ENCODE measurements at places on chromosomes 5 and 9.

GRCh38 chr9:88571419-88571818 lies 36.4 kb downstream of the NXNL2 start:
- DNase-seq, result no peak

DNA sequence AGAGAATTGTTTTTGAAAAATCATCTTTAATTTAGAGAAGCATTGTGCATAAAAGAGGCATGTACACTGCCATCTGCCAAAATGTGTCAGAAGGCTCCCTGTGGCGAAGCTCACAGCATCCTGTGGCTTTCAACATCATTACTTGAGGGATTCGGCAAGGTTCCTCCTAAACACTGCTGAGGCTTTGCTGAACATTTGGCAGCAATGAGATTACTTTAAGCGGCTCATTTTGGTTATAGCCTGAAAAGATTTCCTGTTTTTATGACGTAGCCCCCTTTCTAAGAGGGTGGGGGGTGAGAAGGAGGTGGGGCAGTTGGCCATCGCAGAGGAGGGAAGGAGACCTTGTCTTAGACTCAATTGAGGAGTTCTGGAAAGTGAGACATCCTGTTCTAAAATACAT lies 469.4 kb downstream of the RASEF start:
- DNase-seq, result peak; percentile 1

DNA sequence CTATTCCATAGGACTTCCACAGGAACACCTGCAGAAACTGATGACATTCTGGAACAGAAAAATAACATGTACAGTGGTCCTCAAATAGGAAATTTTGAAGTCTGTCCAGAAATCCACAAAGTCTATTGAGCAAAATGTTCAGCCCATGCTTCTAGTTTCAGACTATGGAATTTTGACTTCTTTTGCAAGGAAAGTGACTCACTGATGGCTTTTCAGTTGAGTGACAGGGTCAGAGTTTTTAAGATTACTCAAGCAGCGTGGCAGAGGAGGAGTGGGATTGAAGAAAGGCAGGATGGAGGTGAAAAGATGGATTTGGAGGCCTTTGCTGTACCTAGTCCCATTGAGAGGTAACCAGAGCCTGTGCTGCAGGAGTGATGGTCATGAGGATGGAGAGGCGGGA lies 151.5 kb downstream of the GOLPH3 start:
- no peak for DNase-seq

- peak; percentile 96 for DNase-seq
Observed at GRCh38 chr5:145660897-145661640, 174.1 kb downstream of the PRELID2 start.

DNA sequence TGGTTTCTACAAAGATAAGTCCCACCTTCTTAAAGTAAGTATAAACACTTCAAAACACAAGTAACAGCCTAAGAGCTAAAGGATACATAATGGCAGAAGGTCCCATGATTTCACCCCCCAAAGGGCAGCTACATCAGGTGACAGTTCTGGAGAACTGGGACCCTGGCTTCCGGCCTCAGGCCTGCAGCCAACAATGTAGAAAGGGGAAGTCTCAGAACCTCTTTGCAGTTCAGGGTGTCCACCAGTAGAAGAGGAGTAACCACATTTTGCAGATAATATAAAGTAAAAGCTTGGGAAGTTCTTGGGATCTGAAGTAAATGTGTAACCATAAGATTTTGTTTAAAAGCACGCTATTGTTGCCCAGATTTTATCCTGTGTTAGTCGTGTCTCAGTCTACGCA lies 267.4 kb upstream of the VLDLR start:
- no peak for DNase-seq

- no peak for DNase-seq
Observed at GRCh38 chr5:146920351-146920881, 41.9 kb upstream of the PPP2R2B start.

- no peak for DNase-seq
Observed at GRCh38 chr9:15592317-15592716, 39.5 kb downstream of the CCDC171 start.

DNA sequence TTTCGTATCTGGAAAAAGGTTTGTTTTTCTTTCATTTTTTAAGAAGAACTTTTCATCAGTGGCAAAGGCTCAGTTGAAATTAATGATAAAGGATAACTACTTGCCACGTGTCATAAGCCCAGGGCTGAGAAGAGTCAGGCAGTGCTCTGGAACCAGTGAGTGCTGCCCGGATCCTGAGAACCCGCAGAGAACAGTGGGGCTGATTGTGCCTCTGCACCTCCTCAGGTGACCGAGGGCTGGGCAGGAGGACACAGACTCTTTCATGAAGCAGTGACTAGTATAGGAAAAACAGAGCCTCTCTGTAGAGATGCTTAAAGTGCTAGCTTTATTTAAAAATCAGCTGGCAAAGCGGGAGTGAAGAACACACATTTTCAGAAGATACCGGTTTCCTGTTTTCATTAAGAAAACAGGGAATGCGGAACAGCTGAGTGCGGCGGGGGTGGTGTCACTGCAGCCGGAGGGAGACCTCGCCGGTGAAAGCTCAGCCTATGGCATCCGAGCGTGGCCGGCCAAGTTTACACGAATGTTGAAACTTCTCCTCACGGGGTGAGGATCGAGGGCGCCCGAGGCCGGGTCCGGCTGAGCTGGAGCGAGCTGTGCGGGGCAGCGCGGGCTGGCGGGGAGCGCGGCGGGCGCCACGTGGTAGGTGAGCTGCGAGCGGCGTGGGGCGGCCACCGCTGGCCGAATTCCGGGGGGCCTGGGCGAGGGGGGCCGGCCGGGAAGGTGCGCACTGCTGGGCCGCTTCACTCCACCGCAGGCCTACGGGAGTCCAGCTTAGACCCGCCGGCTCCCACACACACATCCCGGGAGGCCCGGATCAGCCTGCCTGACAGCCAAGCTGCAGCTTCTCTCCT lies 134.7 kb upstream of the DMRT1 start:
- no peak for DNase-seq

- DNase-seq, result no peak
Observed at GRCh38 chr5:180642181-180642775, 7.1 kb downstream of the FLT4 start.

DNA sequence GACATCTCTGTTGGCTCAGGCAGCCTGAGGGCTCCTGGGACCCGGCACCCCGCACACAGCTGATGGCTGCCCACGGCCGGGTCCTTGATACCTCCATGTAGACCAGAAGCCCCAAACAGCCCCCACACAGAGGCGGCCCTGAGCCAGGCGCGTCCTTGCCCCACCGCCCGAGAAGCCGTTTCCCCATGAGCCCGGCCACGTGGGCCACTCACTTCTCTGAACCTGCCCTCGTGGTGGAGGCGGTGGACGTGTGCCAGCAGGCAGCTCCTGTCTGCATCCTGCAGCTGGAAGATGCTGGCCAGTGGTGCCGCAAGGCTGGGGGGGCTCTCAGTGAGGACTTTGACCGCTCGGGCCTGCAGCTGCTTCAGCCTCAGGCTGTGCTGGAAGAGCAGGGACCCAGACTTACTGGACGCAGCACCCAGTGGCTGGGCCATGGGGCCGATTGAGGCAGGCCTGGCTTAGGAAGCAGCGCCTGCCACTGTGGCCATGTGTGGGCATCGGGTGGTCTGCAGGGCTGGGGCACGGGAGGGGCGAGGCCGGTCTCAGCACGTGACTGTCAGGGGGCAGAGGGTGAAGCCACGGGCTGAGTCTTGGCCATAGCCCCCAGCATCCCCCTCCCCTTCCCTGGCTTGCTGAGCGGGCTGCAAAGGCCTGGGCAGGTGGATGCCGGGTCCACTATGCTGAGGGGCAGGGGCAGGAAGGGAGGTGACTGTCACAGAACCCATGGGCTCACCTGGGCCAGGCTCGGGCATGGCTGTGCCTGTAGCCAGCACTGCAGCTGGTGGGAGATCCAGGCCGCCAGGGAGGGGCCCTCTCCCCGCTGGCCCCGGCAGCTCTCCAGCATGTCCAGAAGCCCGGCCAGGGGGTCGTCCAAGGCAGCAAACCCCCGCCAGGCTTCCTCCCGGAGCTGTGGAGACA lies 50.0 kb downstream of the EXD3 start:
- no peak for DNase-seq

DNA sequence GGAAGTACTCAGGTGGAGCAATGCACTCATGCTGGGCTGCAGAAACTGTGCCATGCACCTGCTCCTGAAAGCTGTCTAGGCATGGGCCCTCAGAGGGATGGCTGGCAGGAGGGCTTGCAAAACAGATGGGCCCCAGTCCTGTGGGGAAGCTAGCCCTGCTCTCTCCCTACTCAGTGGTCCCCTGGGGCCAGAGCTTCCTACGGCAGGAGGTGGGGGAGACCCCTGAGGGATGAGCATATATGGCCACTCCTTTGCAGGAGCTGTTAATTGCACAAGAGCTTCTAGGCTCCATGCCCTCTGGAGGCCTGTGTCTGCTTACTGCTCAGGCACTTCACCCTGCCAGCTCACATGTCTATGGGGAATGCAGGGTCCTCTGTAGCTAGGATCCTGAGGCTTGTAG lies 545.3 kb upstream of the PTPRD start:
- no peak for DNase-seq

DNA sequence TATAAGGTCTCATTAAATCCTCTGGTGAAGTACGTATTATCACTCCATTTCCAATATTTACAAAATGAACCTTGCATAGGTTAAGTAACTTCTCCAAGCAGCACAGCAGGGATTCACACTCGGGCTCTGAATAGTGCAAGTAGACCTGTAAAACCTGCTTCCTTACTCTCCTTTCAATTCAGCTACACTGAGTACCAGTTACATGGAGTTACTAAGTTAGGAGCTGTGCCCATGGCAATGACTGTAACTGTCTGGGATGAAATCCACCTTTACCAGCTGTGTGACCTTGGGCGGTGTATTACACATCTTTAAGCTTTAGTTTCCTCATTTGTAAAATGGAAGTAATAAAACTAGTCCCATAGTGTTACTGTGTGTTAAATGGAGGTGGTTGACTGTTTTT lies 15.9 kb upstream of the MOB3B start:
- no peak for DNase-seq

- DNase-seq, result no peak
Observed at GRCh38 chr5:152523964-152524363, 118.9 kb upstream of the NMUR2 start.

- no peak for DNase-seq
Observed at GRCh38 chr5:72556351-72557166, 49.3 kb upstream of the ZNF366 start.

DNA sequence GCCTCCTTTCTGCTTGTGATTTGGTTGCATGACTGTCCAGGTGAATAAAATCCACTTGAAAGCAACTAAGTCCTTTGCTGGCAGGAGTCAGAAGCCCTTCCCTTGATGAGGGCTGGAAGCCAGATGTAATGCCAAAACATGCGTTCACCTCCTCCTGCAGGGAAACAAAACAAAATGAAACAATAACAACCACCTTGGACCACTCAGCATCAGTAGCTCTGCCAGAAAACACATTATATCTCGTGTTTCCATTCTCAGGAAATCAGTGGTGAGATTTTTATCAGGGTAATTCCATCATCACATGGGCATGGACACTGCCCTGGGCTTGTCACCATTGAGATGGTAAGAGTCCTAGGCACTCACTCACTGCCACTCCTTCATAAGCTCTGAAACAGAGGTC lies 350.3 kb upstream of the ACTBL2 start:
- DNase-seq, result no peak

DNA sequence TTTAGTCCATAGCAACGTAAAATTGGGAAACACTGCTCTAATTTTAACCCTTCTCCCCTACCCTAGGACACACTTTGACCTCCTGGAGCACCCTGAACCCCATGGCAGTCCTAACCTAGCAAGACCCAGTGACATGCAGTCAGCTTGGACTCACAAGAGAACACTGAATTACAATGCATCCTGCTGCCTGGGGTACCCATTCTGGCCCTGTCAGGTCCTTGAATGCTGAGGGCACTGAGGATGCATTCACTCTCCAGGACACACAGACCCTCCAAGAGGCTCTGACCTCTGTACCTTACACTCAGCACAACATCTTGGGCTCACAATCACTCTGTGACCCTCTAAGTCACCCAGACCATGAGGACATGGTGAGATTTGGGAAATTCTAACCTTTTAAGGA lies 1.8 kb upstream of the PROP1 start:
- DNase-seq, result no peak

DNA sequence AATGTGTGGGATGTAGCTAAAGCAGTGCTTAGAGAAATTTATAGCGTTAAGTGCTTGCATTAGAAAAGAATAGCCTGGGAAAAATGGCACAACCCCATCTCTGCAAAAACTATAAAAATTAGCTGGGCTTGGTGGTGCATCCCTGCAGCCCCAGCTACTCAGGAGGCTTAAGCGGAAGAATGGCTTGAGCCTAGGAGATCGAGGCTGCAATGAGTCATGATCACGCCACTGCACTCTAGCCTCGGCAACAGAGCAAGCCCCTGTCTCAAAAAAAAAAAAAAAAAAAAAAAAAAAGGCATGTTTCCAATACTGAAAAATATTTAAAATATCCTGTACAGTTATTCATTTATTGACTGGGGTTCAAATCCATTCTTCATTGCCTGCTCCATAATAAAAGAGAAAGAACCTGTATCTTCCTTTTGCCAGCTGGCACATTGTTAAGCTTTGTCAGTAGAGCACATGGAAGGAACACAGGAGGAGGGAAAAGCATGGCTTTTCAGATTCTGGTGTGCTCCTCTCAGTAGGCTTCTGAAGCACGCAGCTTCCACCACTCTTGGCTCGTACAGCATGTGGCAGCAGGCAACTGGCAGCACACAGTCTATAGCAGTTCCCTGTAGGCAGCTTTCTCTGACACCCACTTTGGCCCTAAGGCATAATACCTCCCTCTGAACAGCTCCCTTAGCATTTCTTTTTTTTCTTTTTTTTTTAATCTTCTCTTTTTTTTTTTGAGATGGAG lies 73.5 kb downstream of the TRIM36 start:
- peak; percentile 90 for DNase-seq

- no peak for DNase-seq
Observed at GRCh38 chr5:82422751-82423181, 144.6 kb upstream of the RPS23 start.

DNA sequence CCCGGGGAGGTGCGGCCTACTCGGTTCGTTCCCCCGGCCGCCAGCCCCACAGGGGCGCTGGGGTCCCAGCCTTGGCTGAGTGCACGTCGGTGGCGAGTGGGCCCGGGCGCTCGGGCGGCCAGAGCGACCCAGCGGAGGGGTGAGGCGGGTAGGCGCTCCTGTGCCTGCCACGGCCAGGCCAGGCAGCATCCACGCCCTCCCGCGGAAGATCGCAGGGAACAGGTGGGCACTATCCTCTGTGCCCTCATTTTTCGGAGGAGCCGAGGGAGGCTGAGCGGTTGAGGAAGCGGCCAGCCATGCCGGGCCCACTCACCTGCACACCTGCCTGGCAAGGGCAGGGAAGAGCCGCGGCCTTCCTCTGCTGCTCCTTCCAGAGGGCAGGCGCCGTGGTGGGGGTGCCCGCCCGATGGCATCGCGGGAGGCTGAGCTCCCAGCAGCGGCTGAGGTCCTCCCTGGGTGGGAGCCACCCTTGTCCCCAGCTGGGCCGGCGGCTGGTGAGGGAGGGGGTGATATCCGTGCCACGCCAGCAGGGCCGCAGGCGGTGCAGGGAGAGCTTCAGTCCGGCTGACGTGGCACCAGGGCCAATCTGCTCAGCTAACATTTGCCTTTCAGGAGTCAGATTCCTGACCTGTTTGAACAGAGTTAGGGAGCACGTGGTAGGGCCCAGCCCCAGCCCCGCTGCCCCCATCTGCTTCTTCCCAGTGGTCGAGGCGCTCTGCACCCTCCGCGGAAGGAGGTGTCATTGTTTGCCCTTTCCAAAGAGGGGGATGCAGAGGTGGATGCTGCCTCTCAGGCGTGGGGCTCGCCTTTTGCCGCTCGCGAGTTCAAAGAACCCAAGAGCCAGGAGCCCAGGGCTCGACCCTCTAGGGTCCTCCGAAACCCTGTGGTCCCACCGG lies 1.6 kb upstream of the SEC16A start:
- DNase-seq, result no peak
